ENCODE measurements at places on chromosomes 7 and 10.

GRCh38 chr10:116043861-116044260 lies 229.1 kb downstream of the GFRA1 start:
- no peak for DNase-seq

- DNase-seq = no peak
These were observed 107.7 kb upstream of the ADO start for GRCh38 chr10:62696798-62697197.

GRCh38 chr10:3406556-3406955 lies 234.0 kb upstream of the PITRM1 start:
- no peak for DNase-seq

GRCh38 chr10:132523561-132524442 lies 13.8 kb upstream of the INPP5A start:
- DNase-seq = peak; percentile 15

DNA sequence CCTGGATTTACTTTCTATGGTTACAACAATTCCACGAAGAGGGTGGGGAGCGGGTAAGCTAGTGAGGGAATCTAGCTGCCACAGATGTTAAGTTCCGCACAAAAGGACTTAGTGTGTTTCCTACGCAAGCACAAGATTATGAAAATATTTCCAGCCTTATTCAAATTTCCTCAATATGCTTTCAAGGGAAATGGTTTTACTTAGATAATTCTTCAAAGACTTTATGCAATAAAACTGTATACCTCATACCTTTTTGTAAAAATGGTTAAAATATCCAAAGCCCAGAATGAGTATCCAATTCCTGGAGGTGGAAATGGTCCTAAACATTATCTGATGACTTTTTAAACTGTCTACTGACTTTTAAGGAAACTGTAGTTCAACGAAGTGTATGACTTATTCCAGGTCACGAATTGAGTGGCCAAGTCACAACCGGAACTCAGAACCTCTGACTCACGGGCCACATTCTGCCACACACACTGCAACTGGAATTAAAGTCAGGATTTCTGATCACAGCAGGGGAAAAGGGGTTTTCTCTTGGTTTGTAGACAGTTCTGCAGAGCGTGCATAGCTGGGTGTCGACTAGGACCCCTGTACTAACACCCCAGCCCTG lies 20.2 kb upstream of the INSIG1 start:
- DNase-seq = no peak

- DNase-seq = no peak
These were observed 104.1 kb upstream of the RHEB start for GRCh38 chr7:151623766-151624165.

DNA sequence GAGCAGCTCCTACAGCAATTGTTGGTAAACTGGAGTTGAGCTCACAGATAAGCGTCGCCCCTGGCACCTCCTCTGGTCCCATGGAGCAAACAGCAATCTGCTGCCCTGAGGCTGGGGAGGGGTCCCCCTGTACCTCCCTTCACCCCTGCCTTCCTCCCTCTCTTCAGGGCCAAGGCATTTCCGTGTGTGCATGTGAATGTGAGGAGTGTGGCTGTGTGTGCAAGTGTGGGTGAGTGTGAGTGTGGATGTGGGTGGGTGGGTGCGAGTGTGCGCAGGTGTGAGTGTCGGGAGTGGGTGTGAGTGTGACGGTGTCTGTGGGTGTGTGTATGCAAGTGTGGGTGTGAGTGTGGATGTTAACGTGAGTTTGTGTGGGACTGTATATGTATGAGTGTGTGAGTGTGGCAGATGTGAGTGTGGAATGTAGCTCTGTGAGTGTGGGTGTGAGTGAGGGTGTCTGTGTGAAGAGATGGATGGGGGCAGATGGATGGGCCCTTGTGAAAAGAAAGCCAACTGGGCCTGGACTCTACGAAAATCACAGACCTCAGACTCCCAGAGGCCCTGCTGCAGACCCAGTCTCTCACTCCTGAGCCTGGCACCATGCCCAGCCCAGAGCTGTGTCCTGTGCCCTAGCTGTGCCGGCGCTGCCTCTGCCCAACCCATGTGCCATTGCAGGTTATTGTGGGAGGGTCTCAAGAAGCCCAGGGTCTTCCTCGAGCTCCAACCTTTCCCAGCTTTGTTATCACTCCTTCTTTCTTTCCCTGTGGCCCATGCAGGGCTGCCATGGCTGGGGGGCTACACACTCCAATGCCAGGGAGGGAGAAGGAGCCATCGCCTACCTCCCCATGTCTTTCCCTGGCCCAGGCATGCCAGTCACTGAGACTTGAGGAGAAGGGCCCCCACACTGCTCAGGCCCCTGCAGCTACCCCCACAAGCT lies 73.9 kb downstream of the GRID1 start:
- DNase-seq = no peak

DNA sequence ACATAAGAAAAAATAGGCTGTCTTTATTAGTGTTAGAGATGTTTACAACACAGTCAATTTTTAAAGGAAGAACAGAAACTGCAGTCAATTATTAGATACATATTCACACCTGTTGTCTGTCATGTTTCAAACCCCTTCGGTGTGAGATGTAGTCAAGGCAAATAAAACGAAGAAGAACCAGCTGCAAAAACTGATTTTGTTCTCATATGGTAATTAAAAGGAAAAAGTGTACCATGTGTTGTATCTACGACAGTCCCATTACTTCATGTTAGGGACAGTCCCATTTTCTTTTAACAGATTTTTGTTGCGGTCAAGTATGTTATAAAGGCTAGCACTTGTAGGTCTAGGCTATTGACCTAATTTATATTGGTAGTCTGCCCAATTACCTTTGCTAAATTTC lies 149.4 kb downstream of the LRRN3 start:
- DNase-seq = no peak

- no peak for DNase-seq
These were observed 163.5 kb upstream of the PLXDC2 start for GRCh38 chr10:19652750-19653149.

GRCh38 chr10:77505431-77506334 lies 131.9 kb downstream of the KCNMA1 start:
- DNase-seq = no peak

DNA sequence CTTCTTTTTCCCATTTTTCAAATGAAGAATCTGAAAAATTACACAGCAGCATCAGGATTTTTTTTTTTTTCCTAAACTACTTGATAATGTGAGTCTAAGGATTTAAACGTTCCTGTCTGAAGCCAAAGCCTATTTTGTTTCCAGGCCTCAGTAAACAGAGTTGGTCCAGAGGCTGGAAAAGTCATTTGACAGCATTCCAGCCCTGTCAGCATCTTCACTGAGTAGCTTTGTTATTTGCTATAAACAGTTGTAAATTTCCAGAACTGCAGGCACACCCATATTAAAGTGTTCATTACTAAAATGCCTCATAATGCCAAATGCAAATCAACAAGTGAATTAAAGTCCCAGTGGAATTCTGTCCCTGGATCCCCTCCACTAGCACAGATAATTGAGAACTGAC lies 35.5 kb upstream of the KMT2E start:
- peak; percentile 30 for DNase-seq

GRCh38 chr10:92091965-92092364 lies 168.4 kb downstream of the BTAF1 start:
- no peak for DNase-seq

GRCh38 chr10:31508882-31509281 lies 189.9 kb downstream of the ZEB1 start:
- no peak for DNase-seq

DNA sequence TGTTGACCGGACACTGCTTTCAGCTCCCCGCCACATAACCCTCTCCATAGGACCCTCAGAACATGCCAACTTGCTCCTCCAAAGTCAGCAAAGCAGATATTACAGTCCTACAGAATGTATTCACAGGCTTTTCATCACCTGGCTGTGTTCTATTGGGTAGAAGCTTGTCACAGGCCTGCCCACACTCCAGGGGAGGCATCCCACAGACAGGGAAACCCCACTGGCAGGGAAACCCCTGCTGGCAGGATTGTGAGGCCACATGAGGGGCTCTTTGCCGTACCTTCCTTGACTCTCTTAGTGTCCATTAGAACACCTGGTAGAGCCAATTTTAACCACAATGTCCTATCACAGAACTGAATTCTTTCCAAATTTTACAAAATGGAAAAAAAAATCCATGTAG lies 344.2 kb upstream of the MGMT start:
- no peak for DNase-seq

- DNase-seq = no peak
These were observed 238.6 kb downstream of the EBF3 start for GRCh38 chr10:129725482-129725881.

GRCh38 chr7:1742555-1743303 lies 72.7 kb downstream of the ELFN1 start:
- peak; percentile 48 for DNase-seq

- no peak for DNase-seq
These were observed 10.8 kb upstream of the ZNF862 start for GRCh38 chr7:149827089-149827981.

DNA sequence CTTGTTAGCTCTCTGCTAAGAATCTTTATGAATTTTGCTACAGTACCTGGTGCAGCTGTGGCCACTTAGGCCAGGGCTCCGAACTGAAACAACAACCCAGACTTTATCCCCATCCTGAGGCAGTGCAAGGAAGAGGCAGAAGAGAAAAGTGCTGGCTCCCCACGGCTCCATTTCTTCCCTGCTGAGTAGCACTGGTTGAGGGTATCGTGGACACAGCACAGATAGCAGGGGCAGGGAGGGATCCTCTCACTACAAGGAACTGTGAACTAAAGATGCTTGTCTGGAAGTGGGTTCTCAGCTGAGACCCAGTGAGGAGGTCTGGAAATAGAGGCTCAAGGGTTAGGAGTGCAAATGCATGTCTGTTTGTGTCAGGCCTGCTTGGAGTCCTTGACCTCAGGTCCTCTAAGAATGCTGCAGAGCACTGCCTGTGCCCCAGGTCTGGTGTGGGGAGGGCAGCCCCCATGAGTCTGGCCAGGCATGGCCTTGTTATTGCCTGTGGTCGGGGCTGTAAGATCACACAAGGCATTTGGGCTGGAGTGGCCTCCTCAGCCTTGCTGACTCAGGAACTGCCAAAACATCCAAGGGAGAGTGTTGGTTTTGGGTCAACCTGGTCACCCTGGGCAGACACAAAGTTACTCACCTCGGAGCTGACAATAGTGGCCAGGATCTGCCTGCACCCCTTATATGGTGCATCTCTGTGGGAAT lies 58.1 kb downstream of the DMBT1 start:
- DNase-seq = no peak

DNA sequence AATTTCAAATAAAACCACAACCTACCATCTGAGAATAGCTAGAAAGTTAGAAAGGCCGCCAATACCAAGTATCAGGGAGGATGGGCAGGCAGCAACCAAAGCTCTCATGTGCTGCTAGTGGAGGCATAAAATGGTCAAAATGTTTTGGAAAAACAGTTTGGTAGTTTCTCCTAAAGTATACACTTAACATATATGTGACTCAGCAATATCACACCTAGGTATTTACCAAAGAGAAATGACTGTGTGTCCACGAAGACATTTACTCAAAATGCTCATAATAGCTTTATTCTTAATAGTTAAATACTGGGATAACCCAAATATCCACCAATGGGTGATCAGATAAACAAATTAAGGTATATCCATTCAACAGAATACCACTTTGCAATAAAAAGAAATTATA lies 14.3 kb downstream of the RHEB start:
- DNase-seq = no peak

DNA sequence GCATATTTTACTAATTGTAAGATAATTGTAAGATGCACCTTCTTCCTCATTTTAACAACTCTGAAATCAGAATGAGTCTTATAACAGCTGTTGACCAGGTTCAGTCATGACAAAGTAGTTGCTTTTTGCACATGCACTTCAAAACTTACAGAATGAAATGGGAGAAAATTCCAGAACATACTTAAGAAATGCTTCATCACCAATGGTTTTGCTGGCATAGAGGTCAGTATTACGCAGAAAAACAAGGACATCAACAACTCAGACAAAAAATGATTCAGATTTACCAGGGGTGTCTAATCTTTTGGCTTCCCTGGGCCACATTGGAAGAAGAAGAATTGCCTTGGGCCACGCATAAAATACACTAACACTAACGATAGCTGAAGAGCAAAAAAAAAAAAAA lies 13.3 kb downstream of the COL28A1 start:
- DNase-seq = no peak

DNA sequence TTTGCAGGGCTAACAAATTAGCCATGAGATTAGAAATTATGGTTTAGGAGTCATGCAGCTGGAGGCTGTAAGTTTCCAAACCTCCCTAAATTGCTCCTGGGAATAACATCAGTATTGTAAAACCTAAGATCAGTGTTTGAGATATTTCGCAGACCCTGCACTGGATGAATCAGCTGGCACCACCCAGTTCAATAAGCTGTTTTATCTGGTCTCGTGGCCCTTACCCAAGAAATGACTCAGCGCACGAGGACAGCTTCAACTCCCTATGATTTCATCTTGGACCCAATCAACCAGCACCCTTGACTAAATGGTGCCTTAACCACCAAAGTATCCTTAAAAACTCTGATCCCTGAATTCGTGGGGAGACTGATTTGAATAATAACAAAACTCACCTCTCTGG lies 482.0 kb upstream of the PCDH15 start:
- no peak for DNase-seq

GRCh38 chr10:14429043-14429700 lies 98.4 kb upstream of the FRMD4A start:
- DNase-seq = no peak

- DNase-seq = no peak
These were observed 5.7 kb upstream of the HSPA12A start for GRCh38 chr10:116748041-116748440.

DNA sequence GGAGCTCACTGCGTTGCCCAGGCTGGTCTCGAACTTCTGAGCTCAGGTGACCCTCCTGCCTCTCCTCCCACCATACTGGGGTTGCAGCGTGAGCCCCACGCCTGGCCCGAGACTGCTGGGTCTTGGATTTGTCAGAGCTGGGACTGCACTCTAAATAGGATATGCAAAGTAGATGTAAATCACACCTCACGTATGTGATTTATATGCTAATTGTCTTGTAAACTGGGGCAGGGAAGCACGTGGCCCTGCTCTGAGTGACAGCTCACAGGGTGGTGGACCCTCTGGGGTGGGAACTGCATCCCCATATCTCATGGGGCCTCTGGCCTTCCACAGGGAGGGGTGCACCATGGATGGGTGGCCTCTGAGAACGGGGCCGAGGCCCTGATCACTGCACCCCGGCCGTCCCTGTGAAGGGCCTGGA lies 34.1 kb downstream of the GET4 start:
- DNase-seq = no peak

GRCh38 chr10:101285519-101286070 lies 56.3 kb upstream of the LBX1 start:
- no peak for DNase-seq

All from uterus (tissue), 4 donors.